ENCODE measurements at places on chromosomes 6 and 20.

DNA sequence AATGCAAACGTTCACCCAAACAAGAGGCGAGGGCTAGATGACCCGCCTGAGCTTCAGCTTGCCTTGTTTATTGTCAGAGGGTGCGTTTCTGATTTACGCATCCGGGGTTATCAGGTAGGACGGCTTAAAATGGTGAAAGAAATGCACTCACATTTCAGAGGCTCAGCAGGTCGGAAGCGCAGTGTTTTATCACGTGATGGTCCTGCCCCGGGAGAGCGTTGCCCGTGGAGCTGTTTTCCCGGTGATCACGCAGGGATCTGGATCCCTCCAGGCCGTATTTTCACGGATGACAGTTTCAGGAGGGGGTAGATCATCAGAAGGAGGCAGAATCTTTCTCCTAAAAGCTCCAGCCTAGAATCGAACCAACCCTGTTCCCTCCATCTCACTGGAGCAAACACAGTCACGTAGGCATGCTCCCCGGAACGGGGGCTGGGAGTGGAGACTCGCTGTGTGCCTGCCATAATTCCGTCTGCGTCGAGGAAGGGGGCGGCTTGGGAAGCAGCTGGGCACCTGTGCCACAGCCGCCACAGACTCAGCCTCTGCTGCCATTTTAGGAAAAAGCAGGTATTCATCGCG, 121.7 kb downstream of the SMOC2 start:
- peak; percentile 73 for DNase-seq

DNA sequence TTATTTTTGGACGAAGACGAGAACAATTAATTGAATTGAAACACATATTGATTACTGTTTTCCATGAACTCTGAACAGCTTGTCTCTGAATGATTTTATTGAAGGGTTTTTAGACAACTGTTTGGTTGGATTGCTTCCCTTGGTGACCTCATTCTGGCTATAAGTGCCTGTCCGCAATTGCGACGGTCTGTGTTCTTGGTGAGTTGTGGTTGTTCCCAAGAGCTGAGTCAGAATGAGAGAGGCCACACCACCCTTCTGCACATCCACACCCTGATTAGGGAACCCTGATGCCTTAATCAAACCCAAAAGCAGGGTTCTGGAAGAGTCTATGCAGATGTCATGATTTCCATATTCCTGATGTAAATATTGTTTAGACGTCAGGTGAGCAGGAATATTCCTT, 747.0 kb downstream of the PTPRT start:
- DNase-seq: no peak

GRCh38 chr6:52391599-52391998, 28.5 kb upstream of the EFHC1 start:
- no peak for DNase-seq

DNA sequence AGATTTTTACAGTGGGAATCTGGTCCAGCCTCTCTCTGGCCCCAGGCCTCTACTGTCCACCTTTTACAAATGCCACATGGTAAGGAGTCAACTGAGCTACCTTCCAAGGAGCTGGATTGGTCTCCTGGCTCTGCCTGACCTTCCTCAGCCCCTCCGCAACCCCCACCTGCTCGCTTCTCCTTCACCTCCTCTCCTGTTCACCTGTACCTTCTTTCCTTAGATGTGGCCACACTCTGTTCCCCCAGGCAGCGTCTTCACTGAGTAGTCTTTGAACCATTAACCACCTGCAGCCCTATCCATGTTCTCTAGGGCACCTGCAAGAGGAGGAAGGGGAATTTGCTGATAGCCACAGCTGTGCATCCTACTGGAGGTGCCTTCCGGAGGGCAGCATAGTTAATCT, 55.3 kb upstream of the DDR1 start:
- DNase-seq: no peak

GRCh38 chr6:95848717-95849116, 167.1 kb upstream of the FUT9 start:
- no peak for DNase-seq

DNA sequence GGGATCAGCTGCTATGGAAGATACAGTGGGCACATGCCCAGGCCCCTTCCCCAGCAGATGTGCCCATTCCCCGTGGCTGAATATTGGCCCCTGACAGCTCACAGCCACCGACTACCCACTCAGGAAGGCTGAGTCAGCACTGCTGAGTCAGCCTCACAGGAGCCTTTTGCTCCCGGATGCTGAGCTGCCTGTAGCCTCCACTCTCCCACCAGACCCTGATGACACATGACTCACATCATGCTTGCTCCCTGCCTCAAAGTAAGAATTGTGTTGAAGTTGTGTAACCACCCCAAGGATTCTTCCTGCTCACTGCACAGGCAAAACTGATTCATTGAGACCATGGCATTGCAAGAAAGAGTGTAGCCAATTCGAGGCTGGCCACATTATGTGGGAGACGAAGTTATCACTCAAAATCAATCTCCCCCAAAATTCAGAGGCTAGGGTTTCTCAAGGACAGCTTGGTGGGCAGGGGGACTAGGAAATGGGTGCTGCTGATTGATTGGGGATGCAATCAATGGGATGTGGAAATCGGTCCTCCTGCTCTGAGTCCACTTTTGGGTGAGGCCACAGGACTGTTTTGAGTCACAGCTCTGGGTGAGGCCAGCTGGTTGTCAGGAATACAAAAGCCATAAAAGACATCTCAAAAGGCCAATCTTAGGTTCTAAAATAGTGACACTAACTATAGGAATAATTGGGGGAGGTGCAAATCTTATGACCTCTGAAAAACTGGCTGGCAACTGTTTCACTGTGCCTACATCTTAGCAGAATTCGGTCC, 556.6 kb upstream of the CDH4 start:
- no peak for DNase-seq

- no peak for DNase-seq
Observed at GRCh38 chr6:63624091-63624490, 11.5 kb upstream of the PHF3 start.

DNA sequence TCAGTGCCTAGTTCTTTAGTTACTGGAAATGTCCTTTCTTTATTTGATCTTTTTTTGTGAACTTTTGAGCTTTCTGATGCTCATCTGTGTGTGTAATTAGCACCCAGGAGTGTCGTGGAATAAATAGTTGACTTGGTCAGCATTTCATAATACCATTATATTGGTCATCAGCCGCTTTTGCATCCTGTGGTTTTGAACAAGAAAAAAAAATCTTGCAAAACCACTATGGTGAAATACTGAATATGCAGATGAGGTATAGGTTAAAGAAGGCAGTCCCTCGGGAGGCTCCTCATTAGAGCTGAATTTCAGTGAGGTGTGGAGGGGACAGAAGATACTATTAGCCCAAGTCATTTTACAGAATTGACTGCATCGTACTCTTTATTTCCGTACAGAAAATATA, 90.1 kb downstream of the FOXO3 start:
- no peak for DNase-seq

- no peak for DNase-seq
Observed at GRCh38 chr20:25486377-25486776, 78.9 kb downstream of the GINS1 start.

DNA sequence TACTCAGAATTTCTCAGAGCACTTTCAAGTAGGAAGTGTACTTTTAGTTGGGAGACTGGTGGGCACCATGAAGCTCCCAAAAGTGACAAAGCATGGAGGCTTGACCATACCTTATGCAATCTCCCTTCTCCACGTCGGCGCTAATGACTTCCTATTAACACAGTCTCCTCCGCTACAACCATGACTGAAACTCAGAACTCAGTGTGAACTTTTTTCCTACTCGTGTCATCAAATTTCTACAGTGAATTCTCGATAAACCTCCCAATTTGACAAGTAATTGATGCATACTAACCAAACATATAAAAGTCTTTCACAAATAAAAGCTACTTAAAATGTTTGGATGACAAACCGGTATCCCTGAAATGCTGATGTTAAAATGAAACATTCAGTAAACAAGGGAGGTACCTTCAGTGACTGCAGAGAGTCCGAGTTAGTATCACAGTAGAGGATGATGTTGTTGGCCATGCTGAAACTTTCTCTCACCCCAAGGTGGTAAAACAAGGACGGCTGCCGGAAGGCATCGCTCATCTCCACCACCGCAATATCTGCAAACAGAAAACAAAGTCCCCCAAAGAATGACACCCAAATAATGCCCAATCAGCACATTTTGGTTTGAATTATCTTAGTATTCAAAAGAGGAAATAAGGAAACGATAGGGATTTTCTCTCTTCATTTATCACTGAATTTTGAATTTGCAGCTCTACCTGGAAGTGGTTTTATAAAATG, 72.1 kb downstream of the MAP3K5 start:
- no peak for DNase-seq

- DNase-seq: no peak
Observed at GRCh38 chr20:21808863-21809664, 103.6 kb downstream of the PAX1 start.

- DNase-seq: no peak
Observed at GRCh38 chr20:32528171-32528891, 56.8 kb downstream of the NOL4L start.

DNA sequence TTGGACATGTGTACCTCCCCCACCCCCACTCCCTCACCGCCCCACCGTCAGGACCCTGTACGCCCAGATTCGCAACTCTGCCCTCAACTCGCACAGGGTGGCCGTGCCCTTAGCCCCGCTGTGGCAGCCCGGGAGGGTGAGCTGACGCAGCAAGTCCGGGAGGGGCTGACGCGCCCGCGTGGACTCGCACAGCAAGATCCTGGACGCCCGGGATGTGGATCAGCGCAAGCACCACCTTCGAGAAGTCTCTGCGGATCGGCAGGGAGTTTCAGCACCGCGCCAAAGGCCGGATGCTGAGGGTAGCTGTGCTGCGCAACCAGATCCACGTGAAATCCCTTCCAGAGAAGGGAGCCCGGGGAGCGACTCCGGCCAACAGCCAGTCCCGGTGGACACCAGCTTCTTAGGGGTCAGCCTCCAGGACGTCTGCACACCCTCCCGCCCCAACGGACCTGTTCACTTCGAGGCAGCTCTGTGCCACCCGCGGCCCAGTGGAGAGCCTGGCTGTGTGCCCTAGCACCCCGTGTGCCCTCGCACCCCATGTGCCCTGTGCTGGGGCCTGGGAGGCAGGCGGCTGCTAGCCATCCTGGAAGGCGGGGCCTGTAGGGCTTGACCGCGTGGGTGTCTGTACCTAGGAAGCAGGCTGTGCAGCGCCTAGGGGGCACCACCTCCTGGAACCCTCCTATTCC, 6.7 kb upstream of the GJA10 start:
- DNase-seq: no peak

DNA sequence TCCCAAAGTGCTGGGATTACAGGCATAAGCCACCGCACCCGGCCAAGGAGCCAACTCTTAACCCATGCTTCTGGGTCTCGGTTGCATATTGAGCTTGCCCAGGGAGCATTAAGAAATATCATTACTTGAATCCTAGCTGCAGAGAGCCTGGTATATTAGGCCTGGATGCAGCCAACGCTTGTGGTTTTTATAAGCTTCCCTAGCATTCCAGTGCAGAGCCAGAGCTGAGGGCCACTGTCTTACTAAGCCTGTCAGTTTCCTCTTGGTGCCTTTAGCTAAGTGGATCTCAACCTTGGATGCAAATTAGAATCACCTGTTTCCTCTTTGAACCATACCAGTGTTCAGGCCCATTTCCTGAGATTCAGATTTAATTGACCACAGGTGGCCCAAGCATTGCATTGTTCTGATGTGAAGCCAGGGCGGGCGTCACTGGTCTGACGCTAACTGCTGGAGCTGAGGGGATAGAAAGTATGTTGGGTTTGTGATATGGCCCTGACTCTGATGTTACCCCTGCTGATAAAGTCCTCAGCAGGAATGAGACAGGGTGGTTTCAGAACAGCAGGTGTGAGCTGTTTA, 76.3 kb downstream of the BTBD3 start:
- no peak for DNase-seq

- no peak for DNase-seq
Observed at GRCh38 chr6:122214605-122215318, 184.7 kb upstream of the HSF2 start.

GRCh38 chr20:48193627-48194425, 408.5 kb upstream of the SULF2 start:
- DNase-seq: no peak

DNA sequence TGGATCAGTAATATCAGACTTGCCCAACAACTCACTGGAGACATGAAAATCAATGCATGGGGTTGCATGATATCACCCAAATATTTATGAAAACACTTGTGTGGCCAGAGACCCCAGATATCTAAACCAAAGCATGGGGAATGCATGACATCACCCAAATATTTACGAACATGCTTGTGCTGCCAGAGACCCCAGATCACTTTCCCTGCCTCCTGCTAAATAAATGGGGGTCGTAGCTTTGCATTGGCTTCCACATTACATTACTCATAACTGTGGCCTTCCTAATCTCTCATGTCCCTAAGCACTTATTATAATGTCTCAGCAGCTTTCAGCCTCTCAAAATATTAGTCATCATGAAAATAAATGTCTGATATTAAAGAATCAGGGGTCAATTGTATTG, 838.0 kb upstream of the DEFB115 start:
- no peak for DNase-seq

GRCh38 chr20:36153736-36154699, 522 bp upstream of the EPB41L1 start:
- peak; percentile 90 for DNase-seq

DNA sequence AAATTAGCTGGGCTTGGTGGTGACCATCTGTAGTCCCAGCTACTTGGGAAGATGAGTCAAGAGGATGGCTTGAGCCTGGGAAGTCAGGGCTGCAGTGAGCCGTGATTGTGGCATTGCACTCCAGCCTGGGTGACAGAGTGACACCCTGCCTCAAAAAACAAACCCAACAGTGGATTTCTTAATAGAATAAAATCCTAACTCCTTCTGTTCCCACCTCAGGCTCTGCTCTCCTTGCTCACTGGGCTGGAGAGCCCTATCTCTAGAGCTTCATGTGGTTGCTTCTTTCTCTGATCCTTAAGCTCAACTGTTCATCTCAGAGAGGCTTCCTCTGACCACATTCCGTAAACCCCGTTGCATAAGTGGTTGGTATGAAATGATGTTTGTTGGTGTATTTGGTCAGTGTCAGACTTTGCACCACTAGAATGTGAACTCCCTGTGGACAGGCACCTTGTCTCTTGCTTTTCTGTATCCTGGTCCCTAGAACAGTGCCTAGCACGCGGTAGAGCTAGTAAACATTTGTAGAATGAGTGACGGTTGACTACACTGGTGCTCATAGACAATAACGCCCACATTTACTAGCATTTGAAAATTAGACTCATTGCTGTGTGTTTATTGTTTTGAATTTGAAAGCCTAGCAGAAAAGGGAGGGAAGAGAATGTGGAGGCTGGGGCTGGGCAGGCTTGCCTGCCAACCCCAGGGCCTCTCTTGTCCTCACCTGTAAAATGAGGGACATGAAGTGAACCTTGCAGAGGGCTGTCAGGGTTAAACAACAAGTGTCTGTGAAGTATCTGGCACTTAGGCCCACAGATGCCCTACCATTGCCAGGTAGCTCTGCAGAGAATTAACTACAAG, 4.2 kb downstream of the MAPRE1 start:
- DNase-seq: no peak

DNA sequence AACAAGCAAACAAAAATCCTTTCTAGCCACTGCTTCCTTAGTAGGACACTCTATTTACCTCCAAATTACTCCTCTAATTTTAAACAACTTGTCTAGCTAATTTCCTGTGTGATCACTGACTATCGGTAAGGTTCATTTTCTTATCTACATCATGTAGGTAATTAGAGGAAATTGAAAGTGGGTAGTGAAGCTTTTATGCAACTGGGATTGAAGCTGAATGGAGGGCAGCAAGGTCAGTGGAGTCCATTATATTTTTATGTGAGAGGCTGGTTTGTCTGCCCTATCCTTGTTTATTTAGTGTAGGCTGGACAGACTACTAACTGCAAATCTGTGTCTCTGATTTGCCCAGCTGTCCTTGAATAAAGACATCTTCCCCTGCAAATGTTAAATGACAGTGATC, 88.5 kb upstream of the SIM1 start:
- DNase-seq: no peak

Data from osteocyte (in vitro differentiated cells).